NT2/D1 (cell line): ENCODE measurements at places on chromosomes 2 and 18.

DNA sequence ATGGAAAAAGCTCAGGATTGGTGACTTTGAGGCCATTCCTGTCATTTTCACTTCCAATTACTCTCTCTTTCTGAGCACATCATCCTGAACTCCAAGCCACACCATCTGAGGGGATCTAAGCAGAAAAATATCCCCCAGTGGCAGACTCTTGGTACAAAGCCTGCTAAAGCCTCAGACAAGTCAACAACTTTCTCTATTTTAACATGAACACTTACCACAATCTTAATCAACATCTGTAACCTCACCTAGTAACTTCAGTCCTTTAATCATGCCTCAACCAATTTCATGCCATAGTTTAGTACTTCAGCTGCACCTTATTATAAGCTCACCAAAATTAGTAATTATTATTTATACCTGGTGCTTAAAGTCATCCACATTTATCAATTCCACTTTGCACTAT is 128.9 kb downstream of the DTNB start:
- DNase-seq: no peak

GRCh38 chr2:202695166-202695565 is 60.4 kb downstream of the FAM117B start:
- DNase-seq: no peak

DNA sequence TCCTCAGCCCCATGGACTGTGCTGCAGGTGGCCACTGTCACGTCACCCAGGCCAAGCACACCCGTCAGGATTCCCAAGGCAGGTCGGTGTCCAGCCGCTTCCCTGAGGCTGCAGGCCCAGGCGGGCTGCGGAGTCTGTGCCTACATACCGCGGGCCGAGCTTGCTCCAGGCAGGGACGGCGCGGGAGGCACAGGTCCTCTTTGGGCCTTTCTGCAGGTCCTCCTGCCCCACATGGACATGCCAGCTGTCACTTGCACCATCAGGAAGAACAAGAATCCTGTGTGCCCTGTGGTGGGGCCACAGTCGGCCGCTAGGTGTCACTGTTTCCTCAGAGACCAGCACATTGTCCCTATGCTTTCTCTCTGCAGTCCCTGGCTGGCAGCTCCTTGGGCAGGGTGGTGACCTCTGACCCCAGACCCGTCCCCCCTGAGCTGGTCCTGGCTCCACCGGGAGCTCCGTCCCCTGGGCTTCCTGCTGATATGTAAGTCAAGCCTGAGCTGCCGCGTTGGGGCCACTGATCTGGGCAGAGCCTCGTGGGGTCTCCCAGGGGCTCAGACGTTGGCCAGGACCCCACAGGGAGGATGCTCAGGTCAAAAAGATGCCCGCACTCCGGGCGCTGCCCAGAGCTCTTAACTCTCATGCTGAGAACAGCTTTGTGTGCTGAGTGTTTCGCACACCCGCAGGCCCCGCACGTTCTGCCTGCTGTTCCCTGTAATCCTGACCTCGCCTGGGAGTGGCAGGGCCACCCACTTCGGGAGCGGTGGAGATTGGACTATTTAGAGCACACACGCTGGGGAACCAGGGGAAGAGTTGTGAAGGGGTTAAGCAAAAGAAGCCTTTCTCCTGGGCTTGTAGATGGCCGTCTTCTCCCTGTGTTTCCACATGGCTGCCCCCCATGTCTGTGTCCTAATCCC is 17.3 kb upstream of the AGXT start:
- DNase-seq: peak; percentile 81

DNA sequence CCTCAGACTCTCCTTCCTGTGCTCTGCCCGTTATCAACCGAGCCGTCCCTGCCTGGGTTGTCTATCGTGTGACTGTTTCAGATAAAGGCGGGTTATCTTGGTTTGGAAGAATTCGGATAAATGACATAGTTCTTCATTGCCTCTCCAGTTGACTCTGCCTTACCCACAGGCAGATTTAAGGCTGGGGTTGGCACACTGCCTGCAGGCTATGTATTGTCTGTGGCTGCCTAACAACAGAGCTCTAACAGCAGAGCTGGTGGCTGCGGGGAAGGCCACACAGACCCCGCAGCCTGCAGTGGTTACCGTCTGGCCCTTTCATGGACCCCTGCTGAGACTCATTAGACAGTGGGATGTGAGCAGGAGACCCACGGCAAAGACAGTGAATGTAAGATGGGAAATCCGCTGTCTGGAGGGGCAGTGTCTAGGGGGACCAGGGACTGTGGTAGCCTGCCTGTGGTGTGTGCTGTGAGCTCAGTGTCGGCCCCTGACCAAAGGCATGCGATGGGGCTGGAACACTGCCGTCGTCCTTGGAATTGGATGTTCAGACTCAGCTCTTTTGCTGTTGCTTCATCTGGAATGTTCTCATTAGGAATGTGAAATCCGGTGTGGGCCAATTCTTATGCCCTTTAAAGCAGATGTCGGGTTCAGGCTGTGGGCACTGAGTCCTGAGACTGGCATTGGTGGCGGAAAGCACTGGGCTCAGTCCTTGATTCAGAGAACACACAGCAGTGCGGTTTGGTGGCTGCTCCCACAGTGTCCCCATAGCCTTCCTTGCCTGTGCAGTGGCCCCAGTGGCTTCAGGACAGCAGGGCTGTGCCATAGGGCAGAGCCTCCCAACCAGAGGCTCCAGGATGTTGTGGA is 44.5 kb downstream of the SH3RF3 start:
- peak; percentile 8 for DNase-seq
